ENCODE measurements at places on chromosomes 2 and 18.

GRCh38 chr18:47748847-47749599 is 181.4 kb downstream of the SMAD2 start:
- DNase-seq, result no peak

- peak; percentile 73 for DNase-seq
Measured at GRCh38 chr18:45793264-45793965, 32.1 kb upstream of the SIGLEC15 start.

DNA sequence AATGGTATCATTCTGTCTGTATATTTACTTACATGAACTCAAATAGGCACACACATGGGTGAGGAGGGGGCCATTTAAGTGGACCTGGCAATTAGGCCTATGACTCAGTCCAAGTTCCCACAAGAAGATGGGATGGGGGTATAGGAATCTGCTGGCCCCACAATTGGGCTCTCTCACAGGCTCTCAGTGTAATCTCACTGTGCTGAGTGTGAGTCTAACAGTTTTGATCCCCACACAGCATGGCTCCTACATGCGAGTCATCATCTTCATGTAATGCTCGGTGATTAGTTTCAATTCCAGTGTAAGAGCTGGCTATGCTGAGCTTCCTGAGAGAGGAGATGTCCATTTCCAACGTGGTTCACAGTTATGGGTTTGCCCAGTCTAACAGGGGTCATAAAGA is 114.0 kb downstream of the GATA6 start:
- no peak for DNase-seq

DNA sequence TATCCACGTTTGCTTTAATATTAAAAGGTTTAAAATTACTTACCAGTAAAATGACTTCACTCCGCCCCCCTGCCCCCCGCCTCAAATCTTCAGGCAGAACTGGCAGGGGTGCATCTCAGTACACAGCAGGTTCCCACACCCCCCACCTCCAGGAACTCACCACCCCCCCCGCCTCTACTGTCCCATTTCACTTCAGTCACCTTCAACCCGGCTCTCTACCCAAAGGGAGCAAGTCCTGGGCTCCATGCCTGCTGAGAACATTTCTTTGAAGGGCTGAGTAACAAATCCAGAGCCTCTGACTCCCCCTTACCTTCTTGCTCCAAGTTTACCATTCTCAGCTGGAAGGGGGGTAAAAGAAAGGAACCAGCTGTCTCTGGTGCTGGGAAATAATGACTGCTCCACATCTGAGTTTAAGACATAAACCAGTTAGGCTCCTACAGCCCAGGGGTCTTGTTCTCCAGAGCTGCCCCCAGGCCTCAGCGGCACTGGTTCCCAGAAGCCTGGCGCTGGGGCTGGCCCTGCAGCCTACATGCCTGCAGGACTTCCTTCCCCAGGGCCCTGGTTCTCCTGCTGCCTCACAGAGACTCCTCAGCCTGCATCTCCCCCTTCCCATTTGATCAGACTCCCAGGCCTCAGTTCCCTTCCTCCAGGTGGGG is 42.8 kb downstream of the DNMT3A start:
- no peak for DNase-seq

- no peak for DNase-seq
Measured at GRCh38 chr18:40250236-40250635, 1704.8 kb upstream of the PIK3C3 start.

- no peak for DNase-seq
Measured at GRCh38 chr2:22748909-22749308, 636.1 kb upstream of the KLHL29 start.

DNA sequence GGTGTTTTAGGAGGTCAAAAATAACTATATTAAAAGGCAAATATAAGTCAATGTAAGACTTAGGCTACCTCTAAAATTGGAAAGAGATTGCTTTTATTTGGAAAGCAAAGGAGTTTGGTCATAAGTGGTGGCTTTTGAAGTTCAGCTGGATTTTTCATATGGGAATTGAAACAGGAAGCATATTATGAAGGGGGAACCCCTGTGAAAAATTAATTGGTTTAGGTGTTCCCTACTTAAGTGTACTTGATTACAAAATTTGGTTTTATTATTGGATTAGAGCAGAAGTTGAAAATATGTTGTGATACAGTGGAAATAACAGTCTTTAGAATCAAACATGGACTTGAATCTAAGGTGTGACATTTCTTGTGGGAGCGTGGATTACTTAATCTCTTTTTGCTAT is 121.4 kb upstream of the TTC27 start:
- no peak for DNase-seq

GRCh38 chr2:29065068-29065811 is 9.1 kb downstream of the PCARE start:
- DNase-seq, result no peak

GRCh38 chr2:54432251-54433015 is 23.7 kb upstream of the SPTBN1 start:
- no peak for DNase-seq

DNA sequence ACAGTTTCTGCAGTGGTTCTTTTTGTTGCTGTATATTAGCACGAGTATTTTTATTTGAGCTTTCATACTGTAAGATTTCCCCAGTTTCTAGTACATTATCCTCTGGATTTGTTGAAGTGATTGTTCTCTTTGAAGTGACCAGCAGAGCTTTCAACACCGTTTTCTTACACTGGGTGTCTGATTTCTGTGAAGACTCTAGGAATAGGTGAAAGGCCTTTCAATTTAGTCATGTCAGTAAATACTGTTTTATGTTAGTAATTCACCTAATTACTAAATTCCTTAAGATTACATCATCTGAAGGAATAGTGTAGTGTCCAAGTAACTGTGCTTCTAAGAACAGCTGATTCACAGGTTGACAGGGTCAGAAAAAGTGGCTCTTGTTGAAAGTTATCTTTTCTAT is 2.3 kb downstream of the PPM1B start:
- DNase-seq, result peak; percentile 21
